Skeletal muscle cell (primary cell): ENCODE measurements at places on chromosomes 12 and 14.

DNA sequence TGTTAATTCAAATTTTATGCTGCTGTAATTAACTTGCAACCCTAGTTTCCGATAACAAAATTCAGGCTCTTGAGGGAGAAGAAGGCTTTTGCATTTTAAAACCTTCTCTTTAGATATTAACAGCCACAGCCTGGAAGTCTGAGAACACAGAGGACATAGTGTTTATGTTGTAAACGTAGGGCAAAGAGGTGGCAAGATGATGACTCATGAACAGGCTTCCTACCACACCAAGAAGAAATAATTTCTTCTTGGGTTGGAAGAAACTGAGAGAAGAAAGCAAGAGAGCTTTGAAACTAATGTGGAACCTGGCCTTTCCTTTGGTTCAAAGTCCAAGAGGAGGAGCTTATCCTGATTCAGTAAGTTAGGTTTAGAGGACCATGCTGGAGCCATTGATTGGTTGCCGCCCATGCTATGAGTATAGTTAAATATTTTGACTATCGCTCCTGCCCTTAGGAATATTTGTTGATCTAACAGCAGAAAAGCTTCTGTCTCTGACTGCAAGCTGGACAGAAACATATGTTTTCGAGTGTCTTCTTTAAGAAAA lies 31.8 kb downstream of the CCDC198 start:
- no peak for DNase-seq

DNA sequence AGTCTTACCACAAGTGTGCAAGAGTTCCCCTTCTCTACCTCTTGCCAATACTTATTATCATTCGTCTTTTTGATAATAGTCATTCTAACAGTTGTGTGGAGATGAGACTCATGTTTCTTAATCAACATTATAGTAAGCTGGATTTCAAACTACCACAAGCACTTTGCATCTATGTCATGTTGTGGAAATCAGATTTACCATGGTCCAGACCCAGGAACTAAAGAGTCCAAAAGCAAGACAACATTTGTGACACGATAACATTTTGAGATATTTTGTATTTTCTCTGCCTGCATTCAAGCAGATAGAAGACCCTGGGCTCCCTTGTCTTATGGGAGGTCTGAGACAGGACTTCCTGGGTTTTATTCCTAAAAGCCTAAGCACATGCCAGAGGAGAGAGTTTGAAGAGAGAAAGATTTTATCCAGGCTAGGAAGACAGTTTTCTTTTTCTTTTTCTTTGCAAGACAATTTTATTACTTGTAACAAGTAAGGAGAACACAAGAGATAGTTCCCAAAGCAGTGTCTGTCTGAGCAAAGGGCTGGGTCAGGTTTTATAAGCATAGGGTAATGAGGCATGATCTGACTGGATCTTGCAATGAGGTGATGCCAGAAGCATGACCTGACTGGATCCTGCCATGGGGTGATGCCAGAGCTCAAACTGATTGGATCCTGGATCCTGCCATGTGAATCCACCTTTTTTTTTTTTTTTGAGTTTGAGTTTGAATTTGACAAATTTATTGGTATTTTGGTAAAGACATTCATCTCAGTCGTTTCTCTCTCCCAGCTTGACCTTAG lies 180.5 kb upstream of the HMGA2 start:
- no peak for DNase-seq

DNA sequence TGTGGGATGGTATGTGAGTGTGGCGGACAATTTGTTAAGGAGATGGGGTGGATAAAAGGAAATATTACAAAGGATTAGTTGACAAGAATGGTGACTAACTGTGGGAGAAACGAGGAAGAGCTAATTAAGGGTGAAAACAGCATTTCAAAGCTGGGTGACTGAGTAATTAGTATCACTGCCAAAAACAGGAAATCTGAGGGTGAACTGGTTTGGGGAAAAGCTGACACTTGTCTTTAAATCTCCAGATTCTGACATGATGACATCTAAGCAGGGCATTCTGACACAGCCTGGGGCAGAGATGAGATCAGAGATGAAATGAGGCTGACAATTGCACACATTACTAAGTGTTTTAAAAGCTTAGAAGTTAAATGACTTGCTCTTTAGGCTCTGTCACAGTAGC lies 42.4 kb upstream of the CCDC175 start:
- no peak for DNase-seq

GRCh38 chr14:61491224-61491623 lies 169.8 kb downstream of the PRKCH start:
- DNase-seq: no peak

GRCh38 chr12:13905794-13906193 lies 75.6 kb downstream of the GRIN2B start:
- no peak for DNase-seq

GRCh38 chr14:53896726-53897125 lies 59.9 kb downstream of the BMP4 start:
- no peak for DNase-seq

- peak; percentile 59 for DNase-seq
Measured at GRCh38 chr12:15979096-15980092, 68.3 kb downstream of the DERA start.

DNA sequence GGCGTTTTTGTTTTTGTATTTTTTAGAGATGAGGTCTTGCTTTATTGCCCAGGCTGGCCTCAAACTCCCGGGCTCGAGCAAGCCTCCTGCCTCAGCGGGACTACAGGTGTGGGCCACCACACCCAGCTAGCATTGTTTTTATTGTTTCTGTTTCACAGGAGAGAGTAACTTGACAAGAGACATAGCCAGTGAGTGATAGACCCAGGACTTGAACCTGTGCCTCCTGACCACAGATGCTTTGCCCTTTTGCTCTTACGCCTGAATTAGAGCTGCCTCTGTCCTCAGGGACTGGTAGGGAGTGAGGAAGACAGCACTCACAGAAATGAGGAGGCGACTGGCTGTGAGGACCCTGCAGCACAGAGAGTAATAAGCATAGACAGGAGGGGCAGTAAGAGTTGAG lies 2.3 kb downstream of the EVL start:
- no peak for DNase-seq

DNA sequence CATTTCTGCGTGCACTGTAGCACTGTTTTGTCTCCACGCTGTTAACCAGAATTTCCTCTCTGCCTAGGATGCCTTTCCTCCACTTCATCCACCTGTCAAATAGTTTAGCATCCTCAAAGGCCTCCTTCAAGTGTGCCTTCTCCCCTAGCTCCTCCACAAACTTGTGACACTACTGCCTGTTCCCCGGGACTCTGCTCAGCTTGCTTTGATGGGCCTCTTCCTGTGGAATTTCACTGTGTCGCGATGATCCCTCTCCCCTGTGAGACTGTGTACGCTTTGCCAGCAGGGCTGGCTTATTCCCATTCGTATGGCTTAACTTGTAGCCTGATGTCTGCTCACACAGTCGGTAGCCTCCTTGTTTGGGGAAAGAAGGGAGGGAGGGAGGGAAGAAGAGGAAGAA lies 426.8 kb downstream of the VRK1 start:
- DNase-seq: no peak

GRCh38 chr12:60191676-60192359 lies 596.0 kb downstream of the SLC16A7 start:
- no peak for DNase-seq

GRCh38 chr14:96039633-96040311 lies 610 bp downstream of the C14orf132 start:
- DNase-seq: no peak

DNA sequence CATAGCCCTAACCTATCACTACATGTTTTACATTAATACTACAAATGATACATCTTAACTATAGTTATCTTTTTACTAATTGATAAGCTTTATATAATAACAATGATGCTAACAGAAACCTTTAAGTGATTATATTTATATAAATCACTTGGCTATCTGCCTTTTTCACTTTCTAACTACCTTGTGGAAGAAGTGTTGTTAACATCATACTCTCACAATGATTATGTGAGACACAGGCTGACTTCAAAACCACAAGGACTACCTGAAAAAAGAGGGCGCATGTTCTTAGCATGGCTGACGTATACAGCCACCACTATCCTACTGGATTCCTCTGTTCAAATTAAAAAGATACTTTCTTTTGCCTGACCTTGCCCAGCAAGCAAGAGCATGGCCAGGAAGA lies 135.3 kb upstream of the SOX5 start:
- DNase-seq: no peak

DNA sequence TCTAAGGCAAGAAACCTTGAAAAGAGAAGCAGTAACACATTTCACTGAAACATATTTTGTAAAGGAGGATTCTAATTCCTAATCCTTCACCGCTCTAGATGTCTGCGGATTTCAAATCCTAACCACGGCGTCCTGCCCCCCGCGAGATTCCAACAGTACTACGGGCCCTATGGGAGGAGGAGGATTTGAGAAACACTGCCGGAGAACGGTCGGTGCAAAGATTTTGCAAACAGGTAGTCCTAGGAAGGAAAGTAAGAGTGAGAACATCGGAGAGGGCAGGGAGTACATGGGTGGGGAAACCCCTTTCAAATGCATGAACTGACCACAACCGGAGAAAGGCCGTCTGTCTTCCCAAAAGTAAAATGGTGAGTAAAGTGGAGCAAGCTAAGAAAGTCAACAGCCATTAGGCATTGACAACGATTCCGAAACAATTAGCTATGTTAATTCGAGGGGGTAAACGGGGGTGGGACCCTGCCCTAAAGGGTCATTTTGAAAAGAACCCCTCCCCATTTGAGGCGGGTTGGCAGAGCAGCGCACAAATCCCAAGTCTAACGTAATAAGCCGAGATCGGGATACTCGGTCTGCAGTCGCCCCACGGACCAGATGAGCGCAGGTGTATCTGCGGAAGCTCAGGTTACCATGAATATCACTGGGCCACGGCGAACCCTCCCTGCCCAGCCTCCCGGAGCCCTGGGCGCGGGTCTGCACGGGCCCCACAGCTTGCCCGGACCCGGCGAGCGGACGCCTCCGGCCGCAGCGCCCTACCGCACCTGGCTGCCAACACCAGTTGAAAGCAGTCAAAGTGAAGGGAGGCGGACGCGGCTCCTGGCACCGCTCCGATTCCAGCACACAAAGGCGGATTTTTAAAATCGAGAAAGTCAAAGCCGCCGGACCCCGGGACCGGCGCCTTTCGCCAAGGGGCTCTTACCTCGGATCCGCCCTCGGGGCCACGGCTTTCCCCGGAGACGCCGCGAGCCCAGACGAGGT lies 662 bp downstream of the EPS8 start:
- DNase-seq: no peak

DNA sequence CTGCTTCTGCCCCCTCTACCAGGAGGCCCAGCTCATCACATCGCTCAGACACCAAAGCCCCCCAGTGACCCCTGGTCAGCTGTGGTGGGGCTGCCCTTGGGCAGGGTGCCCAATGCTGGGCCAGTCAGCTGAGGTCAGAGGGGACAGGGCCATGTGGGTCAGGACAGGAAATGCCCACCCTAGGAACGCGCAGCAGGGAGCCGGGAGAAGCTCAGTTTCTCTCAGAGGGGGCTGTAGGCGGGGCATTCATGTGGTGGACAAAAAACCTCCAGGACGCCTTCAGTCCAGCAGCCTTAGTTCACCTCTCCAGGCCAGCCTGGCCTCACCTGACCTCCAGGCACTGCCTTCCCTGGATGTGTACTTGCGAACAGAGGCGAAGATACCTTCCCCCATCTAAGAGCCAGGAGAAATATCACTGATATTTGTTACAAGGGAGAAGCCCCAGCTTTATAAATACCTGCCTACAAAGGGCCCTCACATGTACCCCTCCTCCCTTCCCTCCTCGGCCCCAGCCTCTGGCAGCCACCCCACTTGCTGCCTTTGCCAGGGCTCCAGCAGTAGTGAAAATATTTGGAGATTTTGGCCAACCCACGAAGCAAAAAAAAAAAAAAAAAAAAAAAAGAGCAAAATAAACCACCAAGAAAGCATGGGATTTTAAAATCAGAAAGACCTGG lies 41.9 kb upstream of the PLEKHG6 start:
- no peak for DNase-seq

GRCh38 chr12:65113621-65114035 lies 7.5 kb downstream of the WIF1 start:
- no peak for DNase-seq

GRCh38 chr12:3083921-3084347 lies 6.8 kb downstream of the TSPAN9 start:
- DNase-seq: no peak

DNA sequence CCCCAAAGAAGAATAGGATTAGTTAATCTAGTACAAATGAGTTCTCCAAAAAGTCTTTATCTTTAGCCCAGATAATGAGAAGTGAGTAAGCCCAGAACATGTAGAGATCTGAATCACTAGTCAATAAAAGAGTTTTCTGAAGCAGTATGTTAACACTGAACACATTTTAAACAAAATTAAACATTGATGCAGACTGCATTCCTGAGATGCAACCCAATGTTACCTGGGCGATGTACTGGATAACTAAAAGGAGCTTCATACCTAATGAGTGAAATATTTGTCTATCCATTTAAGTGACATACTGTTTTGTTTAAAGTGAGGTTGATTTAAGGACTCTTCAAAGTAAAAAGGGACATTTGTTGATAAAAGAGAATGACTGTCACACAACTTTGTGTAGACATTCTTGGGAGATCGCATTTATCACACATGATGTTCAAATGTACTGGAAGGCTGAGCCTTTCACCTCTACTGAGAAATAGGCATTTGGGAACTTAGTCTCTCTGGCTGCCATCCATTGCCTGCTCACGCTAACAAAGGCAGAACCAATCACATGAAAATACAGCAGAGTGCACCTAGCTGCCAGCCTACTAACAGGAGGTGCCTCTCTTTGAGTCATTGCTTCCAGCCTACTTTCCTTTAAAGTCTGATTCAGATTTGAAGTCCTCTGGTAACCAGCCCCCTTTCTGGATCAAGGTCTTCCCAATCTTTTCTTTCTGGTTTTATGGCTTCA lies 287.7 kb downstream of the BTG1 start:
- DNase-seq: no peak

- DNase-seq: no peak
Measured at GRCh38 chr12:78244916-78245507, 414.3 kb downstream of the NAV3 start.

GRCh38 chr14:75277815-75278421 lies 710 bp upstream of the FOS start:
- no peak for DNase-seq

- no peak for DNase-seq
Measured at GRCh38 chr12:31238764-31239387, 87.1 kb downstream of the SINHCAF start.

GRCh38 chr14:90892970-90893369 lies 76.7 kb upstream of the TTC7B start:
- no peak for DNase-seq

GRCh38 chr12:120490833-120491512 lies 4.9 kb upstream of the DYNLL1 start:
- DNase-seq: no peak
